ENCODE measurements at places on chromosomes 3 and 15.

GRCh38 chr3:126964261-126964660 lies 18.7 kb upstream of the PLXNA1 start:
- DNase-seq = no peak

- DNase-seq = peak; percentile 51
Observed at GRCh38 chr15:38474155-38474757, 20.3 kb downstream of the FAM98B start.

GRCh38 chr3:117263270-117263669 lies 553.7 kb downstream of the TUSC7 start:
- no peak for DNase-seq

DNA sequence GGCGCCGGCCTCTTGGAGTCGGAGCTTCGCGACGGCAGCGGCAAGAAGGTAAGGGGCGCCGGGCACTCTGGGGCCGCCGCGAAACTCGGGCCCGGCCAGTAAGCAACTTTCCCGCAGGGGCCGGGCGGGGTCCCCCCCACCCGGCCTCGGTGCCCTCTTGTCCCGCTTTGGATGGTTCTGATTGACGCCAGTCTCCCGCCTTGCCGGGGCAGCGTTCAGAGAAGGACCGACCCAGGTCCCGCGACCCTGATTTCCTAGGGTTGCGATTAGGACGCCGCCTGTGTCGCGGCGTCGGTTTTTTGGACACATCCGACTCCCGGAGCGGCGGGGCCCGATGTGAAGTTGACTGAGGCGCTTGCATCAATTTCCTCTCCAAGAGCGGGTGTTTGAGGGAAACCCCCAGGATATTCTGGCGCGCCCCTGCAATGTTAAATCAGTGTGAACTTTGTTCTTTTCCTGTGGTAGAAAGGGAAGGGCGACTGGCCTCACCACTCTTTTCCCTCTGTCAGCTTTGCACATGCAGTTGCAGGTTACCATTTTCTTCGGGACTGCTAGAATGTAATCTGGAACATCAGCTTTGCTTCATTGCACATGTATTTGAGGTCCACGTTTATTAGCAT lies 755 bp downstream of the PDE8A start:
- no peak for DNase-seq

DNA sequence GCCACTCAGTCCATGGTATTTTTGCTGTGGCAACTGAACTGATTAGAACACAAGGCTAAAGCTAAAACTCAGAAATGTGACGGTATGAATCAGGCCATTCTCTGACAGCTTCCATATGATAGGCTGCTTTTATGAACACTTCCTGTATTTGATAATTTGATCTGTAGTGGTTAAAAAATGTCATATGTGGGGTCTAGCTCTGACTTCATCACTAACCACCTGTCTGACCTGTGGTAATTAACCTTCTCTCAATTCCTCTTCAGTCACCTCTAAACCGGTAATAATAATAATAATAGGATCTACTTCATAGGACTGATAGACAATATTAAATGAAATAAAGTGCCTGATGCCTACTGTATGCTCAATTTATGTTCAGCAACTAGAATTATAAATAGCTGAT lies 223.2 kb downstream of the MBNL1 start:
- no peak for DNase-seq

DNA sequence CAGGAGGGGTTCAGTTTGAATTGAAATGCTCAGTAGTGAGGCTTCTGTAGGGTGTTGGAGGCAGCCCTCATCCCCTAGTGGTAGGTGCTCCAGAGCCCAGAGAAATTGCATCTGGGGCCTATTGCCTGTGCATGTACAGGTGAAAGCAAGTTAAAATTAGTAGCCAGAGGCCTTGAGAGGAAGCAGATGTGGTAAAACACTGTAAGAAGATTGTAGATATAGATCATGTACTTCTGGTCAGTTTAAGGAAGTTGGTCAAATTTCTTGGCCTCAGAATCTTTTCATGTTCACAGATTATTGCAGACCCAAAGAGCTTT lies 34.6 kb downstream of the IGSF10 start:
- DNase-seq = peak; percentile 29

DNA sequence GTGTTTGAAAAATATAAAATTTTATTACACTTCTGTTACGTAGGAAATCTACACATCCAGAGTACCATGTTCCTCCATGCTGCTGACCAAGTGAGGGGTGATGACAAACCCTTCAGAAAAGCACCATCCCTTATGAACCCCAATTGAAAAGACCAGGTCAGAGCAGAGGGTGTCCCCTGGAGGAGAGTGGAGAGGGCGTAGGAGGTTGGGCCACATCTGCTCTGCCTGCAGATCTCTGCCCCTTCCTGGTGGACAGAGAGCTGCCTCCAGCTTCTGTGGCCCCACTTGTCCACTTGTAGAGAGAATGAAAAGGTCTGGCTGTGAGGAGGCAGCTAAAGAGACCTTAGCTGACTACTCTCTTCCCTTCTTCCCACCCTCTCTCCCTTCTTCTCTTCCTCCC lies 55.5 kb downstream of the GLDN start:
- DNase-seq = no peak

Measured in HL-60 (cell line).